ENCODE measurements at places on chromosomes 7 and 10.

GRCh38 chr10:32189400-32190084, 133.3 kb upstream of the KIF5B start:
- no peak for DNase-seq

DNA sequence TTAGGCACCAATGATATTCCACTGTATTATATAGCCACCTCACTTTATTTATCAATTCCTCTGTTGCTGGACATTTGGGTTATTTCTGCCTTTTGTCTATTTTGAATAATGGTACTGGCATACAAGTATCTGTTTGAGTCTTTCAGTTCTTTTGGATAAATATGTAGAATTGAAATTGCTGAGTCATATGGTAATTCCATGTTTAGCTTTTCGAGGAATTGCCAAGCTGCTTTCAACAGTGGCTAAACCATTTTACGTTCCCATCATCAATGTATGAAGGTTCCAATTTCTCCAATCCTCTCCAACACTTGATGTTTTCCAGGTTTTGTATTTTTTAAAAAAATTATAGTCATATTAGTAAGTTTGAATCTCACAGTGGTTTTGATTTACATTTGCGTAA, 42.3 kb downstream of the JMJD1C start:
- no peak for DNase-seq

DNA sequence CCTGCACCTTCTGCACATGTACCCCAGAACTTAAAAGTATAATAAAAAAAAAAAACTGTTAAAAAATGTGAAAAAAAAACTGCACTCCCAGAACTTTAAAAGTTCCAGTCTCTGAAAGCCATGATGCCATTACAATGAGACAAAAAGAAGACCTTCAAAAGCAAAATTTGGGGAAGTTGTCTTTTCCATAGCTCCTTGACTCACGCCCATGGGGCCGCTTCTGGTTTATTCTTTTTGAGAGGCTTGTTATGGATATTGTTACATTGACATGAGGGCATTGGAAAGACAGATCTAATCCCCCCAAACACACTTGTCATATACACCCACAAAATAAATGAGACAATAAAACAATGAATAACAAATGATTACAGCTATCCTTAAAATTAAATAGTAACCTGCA, 798 bp downstream of the BLNK start:
- no peak for DNase-seq

GRCh38 chr7:148172920-148173319, 417.6 kb upstream of the C7orf33 start:
- no peak for DNase-seq

DNA sequence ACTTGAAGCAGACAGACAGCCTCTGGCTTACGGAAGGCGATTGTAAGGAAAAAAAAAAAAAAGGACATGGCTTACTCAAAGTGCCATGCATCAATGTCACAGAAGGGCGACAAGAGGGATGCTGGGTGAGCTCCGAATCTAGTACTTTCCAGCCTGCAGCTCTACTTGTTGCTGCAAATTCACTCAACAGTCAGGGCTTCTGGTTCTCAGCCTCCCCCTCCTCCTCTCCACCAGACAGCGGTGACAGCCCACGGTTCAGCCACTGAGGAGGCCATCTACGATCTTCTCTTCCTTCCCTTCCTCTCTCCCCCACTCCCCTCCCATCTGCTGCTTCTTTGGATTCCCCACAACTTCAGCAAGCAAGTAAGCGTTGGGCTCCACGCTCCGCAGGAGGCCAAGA, 63.5 kb downstream of the PRKAG2 start:
- DNase-seq, result no peak

DNA sequence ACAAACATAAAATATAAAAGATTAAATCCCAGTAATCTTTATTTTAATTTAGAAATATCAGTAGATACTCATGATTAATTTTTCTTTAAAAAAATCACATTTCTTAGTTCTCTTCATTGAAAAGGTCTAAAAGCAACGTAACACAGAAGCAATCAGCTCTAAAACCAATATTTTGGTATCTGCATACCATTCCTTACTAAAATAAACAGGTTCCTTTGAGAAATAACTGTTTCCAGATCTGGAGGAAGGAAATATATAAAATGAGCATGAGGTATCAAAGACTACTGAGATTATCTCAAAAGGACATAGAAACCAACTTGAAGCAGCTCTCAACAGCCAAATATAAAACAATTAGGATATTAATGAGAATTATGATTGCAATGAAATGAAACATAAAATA, 301.0 kb upstream of the GNAI1 start:
- no peak for DNase-seq

DNA sequence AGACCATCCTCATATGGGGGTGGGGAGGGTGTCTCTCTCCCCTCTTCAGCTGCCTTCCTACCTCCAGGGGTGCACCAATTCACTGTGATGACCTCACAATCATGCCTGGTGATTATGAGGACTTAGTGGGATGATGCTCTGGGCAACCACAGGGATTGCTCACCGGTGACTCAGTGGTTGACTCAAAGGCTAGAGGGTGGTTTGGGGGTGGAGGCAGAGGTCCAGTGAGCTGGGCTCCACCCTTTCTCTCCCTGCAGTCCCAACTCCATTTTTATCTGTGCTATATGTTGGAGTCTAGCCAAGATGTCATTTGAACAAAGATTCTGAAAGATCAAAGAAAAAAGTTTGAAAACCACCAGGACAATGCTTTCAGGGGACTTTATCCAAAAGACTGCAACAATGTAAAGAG, 286.9 kb downstream of the KCNMA1 start:
- DNase-seq, result no peak

- DNase-seq, result no peak
Measured at GRCh38 chr7:39464350-39465054, 101.7 kb upstream of the YAE1 start.

GRCh38 chr10:110843796-110844616, 27.7 kb upstream of the PDCD4 start:
- DNase-seq, result no peak

GRCh38 chr7:40468891-40469864, 334.4 kb downstream of the SUGCT start:
- DNase-seq, result no peak

- no peak for DNase-seq
Measured at GRCh38 chr7:50358041-50358705, 53.7 kb downstream of the IKZF1 start.

- no peak for DNase-seq
Measured at GRCh38 chr7:75943864-75944263, 28.9 kb downstream of the POR start.

GRCh38 chr7:30548845-30549244, 44.2 kb upstream of the GGCT start:
- DNase-seq, result peak; percentile 11
